ENCODE measurements at places on chromosomes 7 and 10.

DNA sequence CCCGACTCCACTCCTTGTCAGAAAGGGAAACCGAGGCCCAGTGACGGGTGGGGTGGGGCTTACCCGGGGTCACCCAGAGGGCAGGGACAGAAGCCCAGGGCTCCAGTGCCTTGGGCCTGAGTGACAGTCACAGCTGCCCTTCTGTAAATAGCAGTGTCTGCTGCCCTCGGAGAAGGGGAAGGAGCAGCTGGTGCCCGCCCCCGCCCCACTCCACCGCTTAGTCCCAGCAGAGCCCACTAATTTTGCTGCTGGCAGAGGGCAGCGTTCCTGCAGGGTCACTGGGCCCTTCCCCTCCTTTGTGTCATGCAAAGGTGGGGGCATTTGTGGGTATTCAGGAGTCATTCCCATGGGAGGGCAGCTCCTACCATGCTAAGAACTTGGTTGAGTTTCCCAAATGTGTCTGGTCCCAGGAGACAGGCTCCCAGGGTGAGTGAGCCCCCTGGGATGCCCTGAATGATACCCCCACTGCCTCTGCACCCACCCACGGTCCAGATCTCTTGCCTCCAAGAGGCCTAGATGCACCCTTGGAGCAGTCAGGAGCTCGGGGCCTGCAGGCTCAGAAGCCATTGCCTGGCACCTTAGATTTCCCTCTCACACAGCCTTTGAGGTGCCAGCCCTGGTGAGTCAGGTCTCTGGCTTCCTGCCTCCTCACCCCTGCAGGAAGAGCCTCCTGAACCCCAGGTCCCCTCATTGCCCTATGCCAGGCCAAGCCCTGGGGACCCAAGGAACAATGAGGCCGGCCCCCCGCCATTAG is 17.2 kb downstream of the SH2B2 start:
- no peak for DNase-seq

GRCh38 chr7:95916573-95917297 is 144.4 kb downstream of the DYNC1I1 start:
- DNase-seq: peak; percentile 88

- no peak for DNase-seq
These were observed 187.6 kb upstream of the NEBL start for GRCh38 chr10:21084700-21085099.

- DNase-seq: peak; percentile 83
These were observed at the start of gene TRIM4 for GRCh38 chr7:99918959-99919813. TSS of gene TRIM4 (minus strand) at chr7:99919530. CDS start at chr7:99919401, 129 bp downstream.

GRCh38 chr10:15440204-15440711 is 69.2 kb upstream of the FAM171A1 start:
- DNase-seq: no peak

- no peak for DNase-seq
These were observed 11.9 kb upstream of the COL1A2 start for GRCh38 chr7:94382746-94383145.

DNA sequence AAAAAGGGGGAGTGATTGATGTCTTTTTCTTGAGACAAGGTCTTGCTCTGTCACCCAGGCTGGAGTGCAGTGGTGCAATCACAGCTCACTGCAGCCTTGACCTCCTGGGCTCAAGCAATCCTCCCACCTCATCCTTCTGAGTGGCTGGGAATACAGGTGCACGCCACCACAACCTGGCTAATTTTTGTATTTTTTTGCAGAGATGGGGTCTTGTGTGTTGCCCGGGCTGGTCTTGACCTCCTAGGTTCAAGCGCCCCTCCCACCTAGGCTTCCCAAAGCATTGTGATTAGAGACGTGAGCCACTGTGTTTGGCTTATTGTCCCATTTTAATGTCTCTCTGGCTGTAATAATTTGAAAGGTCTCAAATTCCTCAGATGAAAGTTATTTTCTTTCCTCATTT is 21.8 kb downstream of the UPP1 start:
- DNase-seq: no peak

DNA sequence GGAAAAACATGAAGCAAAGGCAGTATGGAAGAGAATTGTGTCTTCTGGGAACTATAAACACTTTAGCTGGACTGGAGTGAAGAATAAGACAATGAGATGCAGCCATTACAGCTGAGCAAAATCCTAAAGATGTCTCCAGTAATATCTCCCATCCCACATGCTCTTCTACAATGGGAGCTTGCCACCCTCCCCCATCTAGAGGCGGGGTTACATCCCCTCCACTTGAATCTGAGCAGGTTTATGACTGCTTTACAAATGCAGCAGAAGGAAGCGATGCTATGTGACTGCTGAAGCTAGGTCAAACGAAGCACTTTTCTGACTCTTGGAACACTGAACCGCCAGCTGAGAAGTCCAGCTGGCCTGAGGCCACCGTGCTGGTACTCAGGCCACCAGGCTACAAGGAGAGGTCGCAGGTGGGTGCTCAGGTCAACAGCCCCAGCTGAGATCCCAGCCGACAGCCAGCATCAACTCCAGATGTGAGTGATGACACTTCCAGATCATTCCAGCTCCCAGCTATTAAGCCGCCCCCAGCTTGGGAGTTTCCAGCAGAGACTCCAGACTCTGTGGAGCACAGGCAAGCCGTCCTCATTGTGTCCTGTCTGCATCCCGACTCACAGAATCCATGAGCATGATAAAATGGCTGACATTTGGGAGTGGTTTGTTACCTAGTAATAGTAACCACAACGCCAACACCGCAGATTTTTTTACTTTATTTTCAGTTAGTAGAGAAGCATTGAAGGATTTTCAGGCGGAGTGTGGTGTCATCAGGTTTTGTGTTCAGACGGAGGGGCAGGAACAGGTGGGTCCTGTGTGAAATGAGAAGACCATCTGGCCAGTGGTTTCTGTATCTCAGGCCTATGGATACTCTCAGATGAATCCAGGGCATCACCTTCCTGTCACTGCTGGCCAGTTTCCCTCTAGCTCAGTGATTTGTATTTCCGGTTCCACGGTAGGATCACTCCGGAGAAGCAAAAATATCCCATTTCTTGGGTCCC is 89.3 kb downstream of the NPY start:
- no peak for DNase-seq

DNA sequence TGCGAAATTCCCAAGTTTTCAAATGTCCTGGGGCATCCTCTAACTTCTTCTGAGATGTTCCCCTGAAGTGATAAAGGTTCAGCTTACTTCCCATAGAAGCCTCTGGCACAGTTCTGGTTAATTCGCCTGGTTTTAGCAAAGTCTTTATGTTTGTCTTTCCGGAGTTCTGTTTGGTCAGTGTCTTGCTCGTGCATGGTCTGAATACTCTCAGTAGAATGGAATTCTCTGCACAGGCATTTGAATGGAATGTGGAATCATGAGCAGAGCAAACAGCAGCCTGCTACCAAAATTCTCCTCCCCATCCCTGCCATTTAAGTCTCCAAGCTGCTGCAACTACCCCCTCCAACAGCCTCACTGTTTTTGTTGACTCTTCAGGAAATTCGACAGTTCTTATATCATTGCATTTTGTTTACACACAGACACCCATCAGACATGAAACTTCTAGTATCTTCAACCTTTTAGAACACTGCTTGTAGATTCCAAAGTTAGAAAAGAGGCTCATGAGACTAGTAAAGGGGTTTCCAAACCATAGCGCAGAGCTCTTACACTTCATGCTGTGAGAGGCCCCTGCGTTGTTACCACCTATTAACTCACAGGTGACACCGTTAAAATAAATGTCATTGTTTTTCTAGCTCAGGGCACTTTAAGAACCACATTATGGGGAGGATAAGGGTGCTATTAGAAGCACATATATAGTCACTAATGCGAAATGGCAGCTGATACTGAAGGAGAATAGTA is 129.7 kb downstream of the PLCE1 start:
- no peak for DNase-seq

DNA sequence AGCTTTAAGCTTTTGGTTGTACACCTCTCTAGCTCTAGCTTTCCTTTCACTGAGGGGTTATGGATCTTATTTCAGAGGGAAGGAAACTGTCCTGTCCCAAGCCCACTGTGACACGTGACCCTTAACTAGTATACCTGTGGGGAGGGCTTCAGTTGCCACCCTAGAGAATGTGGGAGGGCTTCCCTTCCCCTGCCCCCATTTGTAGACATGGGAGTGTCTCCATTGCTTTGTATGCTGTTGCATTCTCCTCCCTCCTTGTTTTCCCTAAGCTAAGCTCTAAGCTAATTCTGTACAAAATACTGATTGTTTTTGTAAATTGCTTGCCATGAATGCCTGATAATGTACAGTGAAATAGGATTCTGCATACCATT is 11.2 kb downstream of the LUC7L2 start:
- no peak for DNase-seq

DNA sequence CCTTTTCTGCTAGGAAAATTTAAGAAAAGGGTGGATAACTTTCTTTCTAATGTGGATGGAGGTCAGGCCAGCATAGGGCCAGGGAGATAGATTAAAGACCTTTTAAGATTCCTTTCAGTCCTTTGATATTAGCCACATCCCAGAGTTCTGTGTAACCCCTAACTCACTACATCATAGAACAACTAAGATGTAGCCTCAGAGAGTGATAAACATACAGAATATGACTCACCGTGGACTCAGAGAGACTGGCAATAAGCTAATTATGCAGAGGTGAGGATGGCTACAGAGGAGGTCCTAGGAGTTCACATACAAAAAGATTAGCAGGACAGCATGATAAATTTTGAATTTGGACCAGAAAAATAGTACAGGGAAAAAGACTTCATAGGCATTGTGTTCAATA is 141.0 kb downstream of the AOAH start:
- no peak for DNase-seq

- no peak for DNase-seq
These were observed 18.6 kb downstream of the AKR1C2 start for GRCh38 chr10:4984971-4985594.

All from glutamatergic neuron (in vitro differentiated cells).